ENCODE measurements at places on chromosomes 1 and 21.

DNA sequence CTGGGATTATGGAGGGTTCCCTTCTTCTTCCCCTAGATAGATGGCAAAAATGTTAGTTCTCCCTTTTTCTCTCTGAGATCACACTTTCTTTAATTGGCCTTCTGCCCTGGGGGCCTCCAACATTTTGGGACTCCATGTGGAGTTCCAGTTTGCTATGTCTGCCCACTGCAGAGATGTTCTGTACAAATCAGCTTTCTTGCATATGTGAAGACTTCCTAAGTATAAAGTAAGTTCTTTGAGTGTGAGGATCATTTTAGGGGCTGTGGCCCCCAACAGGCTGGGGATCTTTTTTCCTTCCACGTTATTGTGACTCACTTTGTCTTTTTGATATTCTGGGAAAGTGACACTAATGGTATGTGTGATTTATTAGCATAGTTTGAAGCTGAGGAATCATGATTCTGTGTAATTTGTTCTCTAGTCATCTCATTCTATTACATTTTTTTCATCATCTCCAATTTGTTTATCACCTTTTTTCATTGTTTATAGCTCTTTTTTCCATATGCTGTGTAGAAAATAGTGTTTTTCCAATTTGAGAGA is 48.2 kb downstream of the HHAT start:
- no peak for DNase-seq

DNA sequence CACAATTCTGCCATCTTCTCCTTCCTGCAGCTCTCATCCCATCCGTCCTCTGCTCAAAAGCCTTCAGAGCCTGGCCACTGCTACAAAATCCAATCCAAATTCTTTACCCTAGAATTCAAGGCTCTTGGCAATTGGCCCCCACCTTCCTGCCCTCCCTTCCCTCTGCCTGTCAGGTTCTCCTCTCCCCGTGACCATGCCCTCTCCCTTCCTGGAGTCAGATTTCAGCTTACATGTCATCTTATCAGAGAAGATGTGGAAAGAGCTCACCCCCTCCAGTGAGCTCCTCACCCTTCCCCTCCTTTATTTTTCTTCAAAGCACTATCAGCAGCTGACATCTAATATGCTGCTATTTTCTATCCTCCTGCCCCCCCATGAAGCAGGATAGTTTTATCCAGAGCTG is 86.9 kb downstream of the GRIK3 start:
- no peak for DNase-seq

DNA sequence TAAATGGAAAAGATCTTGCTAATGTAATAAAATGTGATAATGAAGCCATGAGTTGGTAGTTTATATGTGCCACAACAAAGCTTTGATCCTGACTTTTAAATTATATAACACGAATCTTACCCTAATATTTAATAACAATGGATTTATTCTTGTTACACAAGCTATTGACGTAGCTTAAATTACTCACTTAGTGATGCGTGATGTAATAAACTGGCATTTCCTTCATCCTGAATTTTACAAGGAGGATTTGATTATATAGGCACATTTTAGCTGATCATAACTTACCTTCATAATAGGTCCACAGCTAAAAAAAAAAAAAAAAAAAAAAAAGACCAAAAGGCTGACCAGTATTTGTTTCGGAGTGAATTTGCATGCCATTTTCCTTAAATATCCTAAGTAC is 76.2 kb upstream of the IVNS1ABP start:
- DNase-seq: no peak

DNA sequence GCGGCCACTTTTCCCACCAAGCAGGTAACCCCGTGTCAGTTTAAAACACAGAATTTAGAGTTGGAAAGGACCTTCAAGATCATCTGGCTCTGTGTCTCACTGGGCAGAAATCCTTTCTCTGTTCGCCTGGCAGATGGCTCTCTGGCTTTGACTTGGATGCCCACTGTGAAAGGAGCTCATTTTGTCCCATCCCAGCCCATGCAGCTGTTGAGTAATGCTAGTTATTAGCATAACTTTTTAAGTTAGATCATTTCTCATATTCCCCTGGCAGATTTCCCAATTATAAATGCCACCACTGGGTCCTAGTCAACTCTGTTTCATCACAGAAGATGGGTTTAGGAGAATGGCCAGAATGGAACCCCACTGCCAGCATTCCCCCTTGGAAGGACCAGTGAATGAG is 55.9 kb downstream of the SLC35F3 start:
- no peak for DNase-seq

GRCh38 chr1:175580841-175581240 is 162.6 kb downstream of the TNR start:
- no peak for DNase-seq

DNA sequence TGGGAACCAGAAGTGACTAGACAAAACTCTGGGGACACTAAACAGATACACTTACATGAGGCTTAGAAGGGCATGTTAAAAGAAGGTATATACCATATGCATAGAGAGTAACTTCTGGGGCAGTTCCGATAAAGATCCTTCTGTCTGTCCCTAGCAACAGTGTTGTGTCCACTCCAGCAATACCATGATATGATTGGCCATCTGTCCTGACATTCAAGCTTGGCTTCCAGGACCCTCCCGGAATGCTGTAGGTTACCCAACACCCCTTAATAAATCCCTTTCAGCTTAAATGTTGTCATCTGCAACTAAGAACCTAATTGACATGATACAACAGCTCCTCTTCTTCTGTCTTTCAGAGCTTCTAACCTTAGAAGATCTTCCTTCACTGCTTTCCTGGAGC is 307.7 kb downstream of the OMA1 start:
- no peak for DNase-seq

DNA sequence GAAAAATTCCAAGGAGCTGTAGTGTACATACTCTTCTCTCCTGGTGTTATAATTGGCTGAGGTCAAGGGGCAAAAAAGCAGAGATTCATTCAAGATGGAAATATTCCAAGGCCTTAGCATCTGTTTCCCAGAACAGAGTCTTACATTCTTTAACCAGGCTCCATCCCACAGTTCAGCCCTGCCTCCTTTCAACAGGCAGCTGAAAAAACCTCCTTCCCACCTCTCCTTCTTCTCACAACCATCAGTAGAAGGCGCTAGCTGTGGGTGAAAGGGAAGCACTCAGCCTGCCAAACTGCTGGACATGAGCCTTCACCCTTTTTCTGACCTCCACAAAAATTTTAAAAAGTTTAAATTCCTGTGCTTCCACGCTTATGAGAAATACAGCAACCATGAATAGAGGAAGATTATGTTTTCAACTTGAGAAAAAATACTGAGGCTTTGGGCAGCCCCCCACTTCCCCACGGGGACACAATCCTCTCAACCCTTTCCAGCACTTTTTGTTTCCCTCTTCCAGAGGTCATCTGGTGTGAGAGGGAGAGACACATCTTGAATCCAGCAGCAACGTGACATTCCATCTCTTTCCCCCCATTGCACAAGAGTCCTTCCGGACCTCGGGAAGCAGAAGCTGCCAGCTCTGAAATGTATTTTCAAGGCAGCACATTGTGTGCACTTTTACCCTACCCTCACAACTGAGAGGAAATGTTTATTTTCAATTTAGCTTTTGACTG is 43.2 kb upstream of the FMO2 start:
- DNase-seq: no peak

DNA sequence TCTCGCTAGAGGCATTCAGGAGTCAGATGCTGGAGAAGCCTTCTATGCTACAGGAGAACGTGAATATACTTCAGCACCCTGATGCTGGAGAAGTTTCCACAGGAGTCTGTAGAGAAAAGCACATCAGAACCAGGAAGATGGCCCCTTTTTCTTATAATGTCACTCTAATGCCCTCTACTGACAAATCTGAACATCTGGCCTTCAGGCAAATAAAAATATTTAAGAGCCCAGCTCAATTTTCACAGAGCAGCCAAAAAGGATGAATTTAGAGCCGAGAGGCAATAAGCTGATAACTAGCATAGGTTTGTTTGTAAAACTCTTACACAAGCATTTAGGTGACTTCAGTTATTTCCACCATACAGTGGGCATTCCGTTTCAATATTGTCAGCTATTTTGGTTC is 3.8 kb upstream of the RRP15 start:
- DNase-seq: no peak

DNA sequence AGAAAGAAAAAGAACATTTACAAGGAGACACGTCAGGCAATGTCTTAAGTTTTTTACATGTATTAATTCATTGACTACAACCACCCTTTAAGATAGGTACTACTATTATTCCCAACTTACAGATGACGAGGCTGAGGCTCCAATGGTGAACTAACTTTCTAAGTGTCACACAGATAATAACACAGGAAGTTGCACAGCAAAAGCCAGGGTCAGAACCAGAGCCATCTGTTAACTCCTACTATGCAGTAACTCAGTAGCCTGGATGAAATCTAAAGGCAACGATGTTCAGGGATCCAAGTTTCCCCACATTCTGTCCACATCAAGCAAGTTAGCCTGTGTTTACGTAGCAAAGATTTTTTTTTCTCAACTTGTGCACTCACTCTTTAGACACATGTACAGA is 371.7 kb downstream of the PTPRC start:
- DNase-seq: no peak

DNA sequence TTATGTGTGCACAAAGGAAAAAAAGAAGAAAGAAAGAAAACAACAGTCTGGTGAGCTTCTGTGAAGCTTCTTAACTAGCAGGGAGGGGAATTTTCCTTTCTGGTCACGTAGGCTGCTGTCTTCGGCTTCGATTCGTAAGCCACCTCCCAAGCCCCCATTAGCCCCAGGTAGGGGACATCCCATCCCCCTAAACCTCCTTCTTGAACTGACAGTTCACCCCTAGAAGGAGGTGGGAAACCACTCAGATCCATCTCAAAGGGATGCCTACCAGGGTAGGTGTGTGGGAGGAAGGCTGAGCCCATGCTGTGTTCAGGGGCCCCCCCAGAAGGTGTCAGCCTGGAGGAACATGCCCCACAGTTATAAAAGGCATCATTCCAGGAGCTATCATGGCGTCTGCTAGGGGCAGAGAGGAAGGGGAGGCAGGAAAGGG is 25.8 kb downstream of the CD247 start:
- DNase-seq: no peak

GRCh38 chr1:101251504-101251903 is 14.7 kb downstream of the S1PR1 start:
- DNase-seq: no peak

DNA sequence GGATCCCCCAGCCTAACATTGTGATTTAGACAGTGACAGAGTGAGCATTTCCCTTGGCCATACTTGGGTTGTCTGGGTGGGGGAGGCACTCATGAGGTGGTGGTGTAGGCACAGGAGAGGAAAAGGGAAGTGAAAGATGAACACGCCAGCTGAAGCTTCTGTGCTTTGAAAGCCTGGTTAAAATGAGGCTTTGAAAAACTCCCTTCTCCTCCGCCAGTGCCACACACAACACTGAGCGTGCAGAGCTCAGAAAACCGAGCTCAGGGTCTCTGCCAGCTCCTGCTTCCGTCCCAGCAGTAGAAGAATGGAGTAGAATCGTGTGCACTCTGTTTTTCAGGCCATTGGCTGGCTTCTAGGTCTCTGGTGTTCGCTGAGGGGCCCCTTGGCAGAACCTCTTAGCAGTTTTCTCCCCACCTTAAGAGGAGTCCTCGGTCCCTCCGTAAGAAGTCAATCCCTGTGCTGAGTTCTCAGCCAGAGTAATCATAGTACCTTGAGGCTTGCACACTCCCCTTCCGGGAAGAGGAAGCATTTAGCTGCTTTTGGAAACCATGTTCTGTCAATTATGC is 12.9 kb downstream of the PLEKHM2 start:
- no peak for DNase-seq

DNA sequence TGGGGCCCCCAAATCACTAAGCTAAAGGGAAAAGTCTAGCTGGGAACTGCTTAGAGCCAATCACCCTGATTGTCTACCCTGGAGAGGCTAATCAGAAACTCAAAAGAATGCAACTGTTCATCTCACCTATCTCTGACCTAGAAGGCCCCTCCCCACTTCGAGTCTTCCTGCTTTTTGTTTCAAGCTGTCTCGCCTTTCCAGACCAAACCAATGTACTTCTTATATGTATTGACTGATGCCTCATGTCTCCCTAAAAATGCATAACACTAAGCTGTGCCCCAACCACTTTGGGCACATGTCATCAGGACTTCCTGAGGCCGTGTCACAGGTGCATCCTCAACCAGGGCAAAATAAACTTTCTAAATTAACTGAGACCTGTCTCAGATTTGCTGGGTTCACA is 209.5 kb downstream of the APP start:
- DNase-seq: no peak

DNA sequence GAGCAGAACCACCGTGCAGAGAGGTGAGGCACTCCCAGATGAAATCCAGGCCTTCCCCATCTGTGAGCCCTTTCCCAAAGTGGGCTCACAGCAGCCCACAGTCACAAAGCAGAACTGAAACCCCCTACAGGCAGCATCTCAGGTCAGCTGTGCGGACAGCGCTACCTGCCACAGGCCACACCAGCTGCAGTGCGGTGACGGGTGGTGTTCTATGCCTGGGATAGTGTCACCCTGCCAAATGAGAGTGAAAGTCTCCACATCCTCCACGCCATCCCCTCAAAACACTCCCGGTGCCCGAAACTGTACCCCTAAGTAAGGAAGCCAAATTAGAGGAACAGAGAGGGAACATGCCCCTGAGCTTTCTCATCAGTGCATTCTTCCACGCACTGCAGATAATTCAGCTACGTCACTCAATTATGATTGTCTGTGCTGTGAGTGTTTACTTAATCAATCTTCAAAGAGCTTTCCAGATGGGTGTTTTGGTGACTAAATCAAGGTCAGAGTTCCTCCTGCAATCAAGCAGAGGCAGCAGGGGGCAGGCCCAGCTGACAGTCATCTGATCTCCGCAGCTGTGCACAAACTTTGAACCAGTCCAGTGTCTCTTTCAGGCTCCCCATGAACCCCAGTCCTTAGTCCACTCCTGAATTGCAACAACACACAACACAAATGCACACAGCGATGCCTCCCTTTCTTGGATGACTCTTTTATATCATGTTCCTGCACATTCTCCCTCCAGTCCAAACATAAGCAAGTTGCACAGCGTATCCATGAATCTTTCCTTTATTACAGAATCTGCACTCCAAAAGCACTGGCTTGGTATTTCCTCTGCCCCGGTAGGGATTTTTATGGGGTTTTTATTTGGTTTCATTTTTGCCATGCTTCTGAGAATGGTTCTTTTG is 150.0 kb downstream of the TOMM20 start:
- DNase-seq: peak; percentile 20

DNA sequence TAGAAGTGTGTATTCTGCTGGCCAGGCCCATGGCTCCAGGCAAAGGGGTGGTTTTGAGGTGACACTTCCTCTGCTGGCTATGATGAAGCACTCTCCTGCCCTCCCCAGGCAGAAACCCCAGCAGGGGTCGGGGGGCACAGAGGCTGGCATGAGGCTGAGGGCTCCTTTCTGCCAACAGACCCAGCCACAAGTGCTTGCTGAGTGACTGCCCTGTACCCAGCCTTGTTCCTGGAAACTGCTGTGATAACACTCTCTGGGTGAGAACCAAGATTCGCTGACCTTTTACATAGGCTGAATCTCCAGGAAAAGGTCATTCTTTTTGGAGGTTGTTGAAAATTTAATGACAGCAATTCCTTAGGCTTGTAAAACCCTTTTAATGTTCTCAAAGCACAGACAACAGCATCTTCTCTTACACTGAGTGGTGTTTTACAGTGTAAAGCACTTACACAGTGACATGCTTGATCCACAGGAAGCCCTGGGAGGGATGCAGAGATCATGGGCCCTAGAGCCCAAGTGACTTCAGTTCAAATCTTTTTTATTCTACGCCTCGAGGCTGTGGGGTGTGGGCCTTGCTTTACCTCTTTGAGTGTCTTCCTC is 155.5 kb upstream of the FGGY start:
- no peak for DNase-seq

- no peak for DNase-seq
Measured at GRCh38 chr21:45533846-45534635, 8.2 kb downstream of the SLC19A1 start.

Measured in hematopoietic multipotent progenitor cell treated with erythropoietin and hydrocortisone succinate and interleukin-3 and kit ligand, for 15 days (in vitro differentiated cells).